Progenitor cell of endocrine pancreas (in vitro differentiated cells): ENCODE measurements at places on chromosomes 1 and 21. TPM values are rescaled to one million over a fixed set of nuclear protein-coding genes. Genes with fewer than 3 reads are reported as not detected.

The NTNG1 gene
- 1.1 and 2.5 TPM in 2 replicates for total RNA-seq

The CDK11B gene
- total RNA-seq = 26.3 and 28.7 TPM in 2 replicates

The ADORA1 gene
- total RNA-seq = 0.14 and 0.16 TPM in 2 replicates

The BSND gene
- total RNA-seq = not detected in 2 replicates

The RAB25 gene
- 93.8 and 99.1 TPM in 2 replicates for total RNA-seq

The SPATA46 gene
- not detected in 2 replicates for total RNA-seq

The UBE2U gene
- total RNA-seq = not detected in 2 replicates

The GPATCH3 gene
- 21.2 and 23.9 TPM in 2 replicates for total RNA-seq

The SYPL2 gene
- 0.95 and 1.1 TPM in 2 replicates for total RNA-seq

- no peak overlapping the region for H3K27ac ChIP-seq
- peaks cover 4% of the 10 kb centered on the region for H3K4me1 ChIP-seq
- peaks cover 19% of the 10 kb centered on the region for H3K27me3 ChIP-seq
- DNase-seq = no peak
Observed at GRCh38 chr1:119472080-119472818, 34.8 kb upstream of the HSD3B1 start.

GRCh38 chr1:11528611-11529261, 49.8 kb downstream of the DISP3 start:
- H3K4me3 ChIP-seq = no peak overlapping the region
- H3K36me3 ChIP-seq = no peaks in the 10 kb centered on the region
- DNase-seq = no peak
- H3K27ac ChIP-seq = no peak overlapping the region
- no peaks in the 10 kb centered on the region for H3K4me1 ChIP-seq

GRCh38 chr21:37130971-37131370, 57.9 kb downstream of the TTC3 start:
- H3K4me3 ChIP-seq = no peak overlapping the region
- H3K27me3 ChIP-seq = no peaks in the 10 kb centered on the region
- H3K27ac ChIP-seq = no peak overlapping the region
- peaks cover 2% of the 10 kb centered on the region for H3K4me1 ChIP-seq
- H3K36me3 ChIP-seq = peaks cover 52% of the 10 kb centered on the region
- DNase-seq = no peak

DNA sequence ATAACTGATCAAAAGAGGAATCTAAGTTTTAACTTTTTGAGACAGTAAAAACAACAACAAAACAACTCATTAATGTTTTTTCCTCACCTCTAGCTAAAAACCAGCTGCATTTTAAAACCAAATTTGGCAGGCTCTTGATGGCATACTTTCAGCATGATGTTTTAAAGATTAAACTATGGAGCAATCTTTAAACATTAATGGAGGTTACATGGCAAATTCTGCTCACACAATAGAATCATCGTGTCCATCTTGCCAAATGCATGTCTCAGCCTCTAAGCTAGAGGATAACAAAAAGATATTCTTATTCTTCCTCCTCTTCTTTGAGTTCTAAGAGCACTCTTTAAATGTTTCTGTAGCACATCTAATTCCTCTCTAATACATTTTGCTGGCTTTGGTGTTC, 579.8 kb upstream of the PKN2 start:
- peaks cover 11% of the 10 kb centered on the region for H3K27me3 ChIP-seq
- no peaks in the 10 kb centered on the region for H3K4me1 ChIP-seq
- H3K36me3 ChIP-seq = no peaks in the 10 kb centered on the region
- H3K27ac ChIP-seq = no peak overlapping the region
- no peak for DNase-seq

DNA sequence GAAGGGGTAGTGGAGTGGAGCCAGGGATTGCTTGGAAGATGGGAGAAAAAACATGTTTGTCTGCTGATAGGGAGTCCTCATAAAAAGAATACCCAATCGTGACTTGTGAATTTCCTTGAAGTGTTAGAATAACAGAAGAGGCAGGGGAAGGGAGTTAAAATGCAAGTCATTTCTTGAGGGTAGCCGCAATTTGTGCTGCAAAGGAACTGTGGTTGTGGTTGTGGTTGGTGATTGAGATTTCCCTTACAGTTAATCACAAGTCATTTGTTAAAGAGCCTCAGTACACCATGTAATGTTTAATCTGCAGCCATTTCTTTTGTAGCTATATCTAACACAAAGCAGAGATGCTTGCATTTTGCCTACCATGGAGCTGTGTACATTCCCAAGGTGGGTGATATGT, 38.5 kb upstream of the EGLN1 start:
- H3K27me3 ChIP-seq = no peaks in the 10 kb centered on the region
- H3K4me1 ChIP-seq = no peaks in the 10 kb centered on the region
- H3K36me3 ChIP-seq = peaks cover 2% of the 10 kb centered on the region
- no peak overlapping the region for H3K27ac ChIP-seq

- H3K4me3 ChIP-seq = no peak overlapping the region
- DNase-seq = no peak
- no peaks in the 10 kb centered on the region for H3K4me1 ChIP-seq
- H3K27ac ChIP-seq = no peak overlapping the region
- H3K36me3 ChIP-seq = no peaks in the 10 kb centered on the region
Observed at GRCh38 chr1:217253351-217253750, 377.5 kb downstream of the GPATCH2 start.

DNA sequence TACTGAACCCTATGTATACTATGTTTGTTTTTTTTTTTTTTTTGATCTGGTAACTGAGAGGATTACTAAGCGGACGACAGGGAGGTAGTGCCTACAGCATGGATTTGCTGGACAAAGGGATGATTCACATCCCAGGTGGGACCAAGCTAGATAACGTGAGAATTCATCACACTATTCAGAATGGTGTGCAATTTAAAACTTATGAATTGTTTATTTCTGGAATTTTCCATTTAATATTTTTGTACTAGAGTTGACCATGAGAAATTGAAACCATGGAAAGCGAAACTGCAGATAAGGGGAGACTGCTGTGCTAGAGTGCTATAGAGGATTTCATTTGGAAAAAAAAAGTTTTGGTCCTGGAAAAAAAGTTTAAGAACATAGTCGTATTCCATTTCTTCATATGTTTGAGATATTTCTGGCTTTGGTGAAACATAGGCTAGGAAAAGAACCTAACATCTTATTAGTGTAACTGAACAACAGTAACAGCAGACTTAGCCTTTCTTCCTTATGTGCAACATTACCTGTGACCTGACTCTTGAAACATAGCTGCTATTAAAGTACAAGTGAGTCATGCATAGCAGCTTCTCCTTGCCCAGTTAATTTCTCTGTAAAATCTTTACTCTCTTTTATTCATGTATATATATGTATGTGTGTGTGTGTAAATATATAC, 202.5 kb downstream of the FGGY start:
- H3K4me1 ChIP-seq = peaks cover 14% of the 10 kb centered on the region
- H3K4me3 ChIP-seq = no peak overlapping the region
- H3K27me3 ChIP-seq = no peaks in the 10 kb centered on the region
- peaks cover 3% of the 10 kb centered on the region for H3K36me3 ChIP-seq
- no peak for DNase-seq

GRCh38 chr1:212782422-212783154, 9.0 kb downstream of the NSL1 start:
- peaks cover 31% of the 10 kb centered on the region for H3K36me3 ChIP-seq
- no peaks in the 10 kb centered on the region for H3K4me1 ChIP-seq
- DNase-seq = no peak
- H3K27ac ChIP-seq = peak overlapping the region; percentile 7
- H3K27me3 ChIP-seq = no peaks in the 10 kb centered on the region

GRCh38 chr1:36463803-36464604, at the start of gene MRPS15:
Gene MRPS15, minus strand, starts transcription at chr1:36464384. Its CDS starts 109 bp downstream, at chr1:36464275.
- peak; percentile 83 for DNase-seq
- H3K4me3 ChIP-seq = peak within 1 kb of the TSS; percentile 99
- H3K27me3 ChIP-seq = no peaks in the 10 kb centered on the region
- peaks cover 20% of the 10 kb centered on the region for H3K4me1 ChIP-seq
- H3K36me3 ChIP-seq = peaks cover 6% of the 10 kb centered on the region

GRCh38 chr1:40769815-40770214, 13.8 kb upstream of the KCNQ4 start:
- H3K4me3 ChIP-seq = no peak overlapping the region
- H3K27me3 ChIP-seq = no peaks in the 10 kb centered on the region
- peaks cover 2% of the 10 kb centered on the region for H3K4me1 ChIP-seq

GRCh38 chr1:102776071-102776470, 332.3 kb downstream of the COL11A1 start:
- no peak for DNase-seq
- H3K27me3 ChIP-seq = no peaks in the 10 kb centered on the region
- no peaks in the 10 kb centered on the region for H3K4me1 ChIP-seq
